ENCODE measurements at places on chromosomes 12 and 14.

- DNase-seq, result no peak
These were observed 23.3 kb downstream of the C14orf132 start for GRCh38 chr14:96062506-96062905.

- peak; percentile 78 for DNase-seq
These were observed 24.1 kb downstream of the CKAP4 start for GRCh38 chr12:106223485-106224354.

- no peak for DNase-seq
These were observed 187.9 kb upstream of the STXBP6 start for GRCh38 chr14:25237845-25238244.

GRCh38 chr14:81437244-81437643 lies 37.1 kb upstream of the STON2 start:
- no peak for DNase-seq

Measured in CD4-positive, alpha-beta T cell treated with Interleukin-10 for 1 hour (primary cell).